ENCODE measurements at places on chromosomes 13 and 19.

- peak; percentile 79 for DNase-seq
Measured at GRCh38 chr19:947090-947706, 21.4 kb downstream of the ARID3A start.

DNA sequence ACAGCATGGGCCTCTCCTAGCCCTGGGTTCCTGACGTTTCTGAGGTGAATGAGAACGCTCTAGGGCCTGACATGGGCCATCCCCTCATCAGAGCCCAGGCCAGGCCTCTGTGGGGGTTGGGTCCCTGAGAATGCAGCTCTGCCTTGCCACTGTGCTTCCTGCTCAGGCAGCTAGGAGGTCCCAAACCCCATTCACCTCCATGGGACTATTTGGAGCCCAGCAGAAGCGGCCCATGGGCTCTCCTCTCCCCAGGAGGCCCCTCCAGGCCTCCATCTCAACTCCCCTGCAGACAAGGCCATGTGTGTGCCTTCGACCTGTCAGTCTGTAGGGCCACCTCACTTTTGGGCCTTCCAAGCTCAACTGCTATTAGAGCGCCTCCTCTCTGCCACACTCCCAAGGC lies 36.9 kb downstream of the ELL start:
- no peak for DNase-seq

DNA sequence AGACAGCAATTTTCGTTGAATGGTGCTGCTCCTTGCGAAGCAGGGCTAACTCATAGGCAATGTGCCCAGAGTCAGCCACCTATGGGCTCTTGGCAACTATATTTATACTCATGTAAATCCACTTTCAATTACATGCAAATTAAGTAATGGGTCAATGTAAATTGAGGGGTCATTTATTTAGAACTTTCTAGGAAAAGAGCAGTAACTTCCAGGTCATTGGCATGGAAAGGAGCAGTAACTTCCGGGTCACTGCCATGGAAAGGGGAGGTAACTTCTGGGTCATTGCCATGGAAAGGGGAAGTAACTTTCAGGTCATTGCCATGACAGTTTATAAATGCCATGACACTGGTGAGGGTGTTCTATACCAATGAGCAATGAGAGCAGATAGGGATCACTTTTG lies 11.6 kb downstream of the KLK4 start:
- DNase-seq: no peak

GRCh38 chr13:46846726-46847125 lies 49.8 kb upstream of the ESD start:
- no peak for DNase-seq

DNA sequence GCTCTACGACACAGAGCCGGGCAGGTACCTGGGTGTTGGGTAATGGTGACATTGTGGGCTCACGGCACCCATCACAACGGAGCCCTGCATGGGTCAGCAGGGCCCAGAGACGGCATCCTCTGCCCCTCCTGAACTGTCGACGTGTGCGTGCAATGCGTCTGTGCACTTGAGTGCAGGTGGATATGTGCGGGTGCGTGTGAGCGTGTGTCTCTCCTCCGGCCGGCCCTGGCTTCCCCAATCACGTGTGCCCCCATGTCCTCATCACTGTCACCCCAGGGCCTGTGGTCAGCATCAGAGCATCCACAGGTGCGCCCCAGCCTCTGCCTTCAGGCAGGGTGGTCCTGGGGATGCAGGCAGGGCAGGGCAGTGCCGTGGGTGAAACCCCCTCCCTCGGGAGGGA lies 37.2 kb upstream of the TPM4 start:
- no peak for DNase-seq

Measured in GM12865 (cell line).